ENCODE measurements at places on chromosomes 4 and X.

DNA sequence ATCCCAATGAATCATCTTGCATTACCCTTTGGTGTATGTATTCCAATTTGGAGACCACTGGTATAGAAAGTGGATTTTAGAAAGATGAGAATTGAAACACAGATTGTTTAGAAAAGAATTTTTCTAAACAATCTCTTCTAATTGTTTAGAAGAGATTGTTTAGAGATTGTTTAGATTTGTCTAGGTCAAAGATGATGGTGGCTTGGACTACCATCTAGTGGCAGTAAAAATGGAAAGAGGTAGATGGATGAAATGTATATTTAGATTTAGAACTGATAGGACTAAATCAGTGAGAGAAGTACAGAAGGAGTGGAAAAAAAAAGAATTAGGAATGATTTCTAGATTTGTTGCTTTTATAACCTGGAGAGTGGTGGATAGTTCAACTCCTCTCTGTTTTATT, 70.6 kb downstream of the ARSJ start:
- DNase-seq: peak; percentile 8

GRCh38 chrX:119755981-119756533, 2.3 kb upstream of the SOWAHD start:
- DNase-seq: peak; percentile 82

- no peak for DNase-seq
These were observed 16.8 kb upstream of the GPR82 start for GRCh38 chrX:41707218-41707617.

DNA sequence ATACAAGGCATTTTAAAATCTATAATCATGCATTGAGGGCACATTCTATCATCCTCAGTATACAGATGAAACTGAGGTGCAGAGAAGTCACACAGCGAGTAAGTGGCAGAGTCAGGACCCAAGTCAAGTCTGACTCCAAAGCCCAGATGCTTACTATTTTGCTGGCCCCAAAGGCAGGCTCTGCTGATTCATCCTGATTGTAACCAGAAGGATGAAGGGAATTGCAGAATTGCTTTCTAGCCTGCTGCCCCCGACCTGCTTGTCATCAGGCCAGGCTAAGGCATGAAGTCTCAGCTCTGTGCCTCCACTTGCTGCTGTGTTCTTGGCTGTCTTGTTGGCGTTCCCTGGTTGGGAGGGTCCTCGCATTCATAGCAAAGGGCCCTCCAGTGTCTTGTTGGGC, 62.7 kb downstream of the SLC9A6 start:
- no peak for DNase-seq
